B cell (primary cell): ENCODE measurements at places on chromosomes 3 and 15. TPM values are rescaled to one million over a fixed set of nuclear protein-coding genes. Genes with fewer than 3 reads are reported as not detected.

CCDC33 gene
- not detected in 2 replicates for total RNA-seq

CHP1 gene
- total RNA-seq, result 39.9 and 40.8 TPM in 2 replicates

PDZRN3 gene
- total RNA-seq, result not detected in 2 replicates

TUSC7 gene
- total RNA-seq, result not detected in 2 replicates

ROBO2 gene
- not detected in 2 replicates for total RNA-seq

NR2F2 gene
- not detected in 2 replicates for total RNA-seq

DPPA4 gene
- total RNA-seq, result 2.8 and 3.3 TPM in 2 replicates

KIF15 gene
- 1.4 and 2.2 TPM in 2 replicates for total RNA-seq

CADPS gene
- total RNA-seq, result 0.22 and 0.36 TPM in 2 replicates

MYL3 gene
- not detected in 2 replicates for total RNA-seq
